ENCODE measurements at places on chromosomes 7 and 10.

- peak; percentile 56 for DNase-seq
Measured at GRCh38 chr7:139777948-139778841, at the start of gene HIPK2. Gene HIPK2, minus strand, starts transcription at chr7:139777998. Its CDS starts 375 bp downstream, at chr7:139777623.

DNA sequence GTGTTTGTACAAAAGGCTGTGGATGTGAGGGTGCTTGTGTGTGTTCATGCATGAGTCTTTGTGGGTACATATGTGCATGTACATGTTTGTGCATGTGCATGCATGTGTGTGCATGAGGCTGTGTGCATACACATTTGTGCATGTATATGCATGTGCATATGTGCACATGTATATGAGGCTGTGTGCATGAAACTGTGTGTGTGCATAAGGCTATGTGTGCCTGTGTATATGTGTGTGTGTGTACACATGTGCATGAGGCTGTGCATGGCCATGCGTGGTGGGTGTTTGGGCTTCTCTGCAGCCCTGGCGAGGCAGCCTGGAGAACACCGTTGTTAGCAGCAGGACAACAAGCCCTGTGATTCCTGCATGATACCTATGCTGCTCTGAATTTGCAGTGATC lies 207.7 kb upstream of the ADCY1 start:
- no peak for DNase-seq

- DNase-seq, result no peak
Measured at GRCh38 chr7:84200859-84201258, 6.3 kb upstream of the SEMA3A start.

- no peak for DNase-seq
Measured at GRCh38 chr7:130632111-130632510, 36.4 kb downstream of the COPG2 start.

DNA sequence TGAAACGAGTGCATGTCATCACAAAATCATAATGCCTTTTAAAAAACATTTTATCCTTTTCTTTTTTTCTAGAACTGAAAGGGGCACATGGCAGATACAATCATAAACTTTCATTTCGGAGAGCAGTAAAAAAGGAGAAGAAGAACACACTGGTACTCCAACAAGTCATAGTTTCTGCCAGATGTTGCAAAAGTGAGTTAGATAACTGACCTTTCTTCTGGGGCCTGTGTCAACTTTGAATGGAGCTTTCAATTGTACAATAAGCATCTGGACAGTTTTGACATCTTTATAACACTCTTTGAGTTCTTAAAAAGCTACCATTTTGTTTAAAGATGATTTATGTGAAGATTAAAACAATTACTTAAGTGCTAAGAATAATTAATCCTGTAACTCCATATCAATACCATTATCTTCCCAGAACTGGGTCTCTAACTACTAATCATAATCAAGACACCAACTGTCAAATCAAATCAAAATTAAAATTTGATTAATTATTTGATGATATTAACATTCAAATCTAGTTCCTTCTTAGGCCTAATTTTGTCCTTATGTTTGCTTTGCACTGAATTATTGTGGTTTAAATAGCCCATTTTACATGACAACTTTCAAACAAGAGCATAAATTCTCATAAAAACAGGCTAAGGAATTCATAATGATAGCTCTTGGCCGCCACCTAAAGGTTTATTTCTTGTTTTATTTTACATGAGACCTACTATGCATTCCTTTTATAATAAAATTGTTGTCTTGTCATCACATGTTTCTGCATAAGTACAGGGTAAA lies 19.5 kb upstream of the ITGB8 start:
- no peak for DNase-seq

GRCh38 chr7:80230327-80230726 lies 95.7 kb downstream of the GNAI1 start:
- no peak for DNase-seq

- DNase-seq, result no peak
Measured at GRCh38 chr10:126133906-126134656, 237.7 kb downstream of the FANK1 start.

- DNase-seq, result peak; percentile 61
Measured at GRCh38 chr7:130942211-130942964, 208.4 kb upstream of the KLF14 start.

DNA sequence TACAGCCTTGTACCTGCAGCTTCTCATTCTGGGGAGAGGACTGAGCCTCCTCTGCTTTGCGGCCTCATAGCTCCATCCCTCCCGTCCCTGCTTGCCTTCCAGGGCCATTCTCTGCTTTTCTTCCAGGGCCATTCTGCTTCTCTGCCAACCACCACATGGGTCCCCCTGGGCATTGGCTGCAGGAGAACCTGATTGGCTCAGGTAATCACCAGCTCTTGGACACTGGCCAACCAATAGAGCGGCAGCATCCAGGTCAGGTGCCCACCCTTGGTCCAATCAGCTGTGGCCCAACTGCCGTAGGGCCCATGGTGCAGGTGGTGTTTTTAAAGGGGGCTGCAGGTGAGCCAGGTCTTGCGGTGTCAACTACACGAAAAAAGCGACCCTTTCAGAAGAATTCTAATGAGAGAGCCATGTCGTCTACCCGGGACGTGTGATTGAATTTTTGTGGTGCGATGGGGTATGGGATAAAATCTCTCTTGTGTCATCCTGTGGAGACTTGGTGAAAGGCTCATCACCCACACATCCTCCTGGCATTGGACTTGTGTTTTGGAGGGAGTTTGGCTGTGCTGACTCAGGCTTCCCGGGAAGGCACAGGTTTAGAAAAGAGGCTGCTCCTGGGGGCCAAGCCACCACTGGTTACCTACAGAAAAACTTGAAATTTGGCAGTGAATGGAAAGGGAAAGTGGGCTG lies 46.0 kb upstream of the PODXL start:
- no peak for DNase-seq

DNA sequence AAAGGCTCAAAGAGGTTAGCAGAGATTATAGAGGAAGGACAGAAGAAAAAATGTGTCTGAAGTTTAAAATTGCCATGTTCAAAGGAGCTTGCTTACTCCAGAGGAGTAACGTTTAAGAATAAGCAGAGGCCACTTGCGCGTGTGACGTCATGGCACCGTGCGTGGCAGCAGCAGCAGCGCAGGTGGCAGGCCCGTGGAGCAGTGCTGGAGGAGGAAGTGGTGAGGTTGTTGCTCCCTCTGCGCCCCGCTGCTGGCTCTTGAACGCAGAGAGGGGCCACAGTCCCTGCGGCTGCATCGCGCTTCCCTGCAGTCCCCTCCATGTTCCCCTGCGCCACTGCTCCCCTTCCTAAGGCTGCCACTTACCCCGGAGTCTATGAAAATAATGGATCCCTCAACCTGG lies 37.5 kb downstream of the GDI2 start:
- DNase-seq, result peak; percentile 65

DNA sequence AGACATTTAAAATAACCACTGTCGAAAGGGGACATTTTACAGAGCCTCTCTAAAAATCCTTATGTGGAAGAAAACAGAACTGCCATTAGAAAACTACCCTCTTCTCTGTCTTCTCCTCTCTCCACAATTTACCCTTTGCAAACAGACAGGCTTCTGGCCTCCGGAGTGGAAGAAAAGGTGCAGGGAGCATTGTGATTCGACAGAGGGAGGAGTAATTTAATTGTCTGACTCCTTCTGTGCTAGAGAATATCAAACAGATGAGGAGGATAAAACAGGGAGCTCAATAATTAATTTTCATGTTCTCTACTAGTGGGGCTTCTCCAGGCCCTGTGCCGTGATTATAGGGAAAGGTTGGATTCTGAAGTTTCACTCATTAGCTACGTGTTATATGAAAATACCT lies 615.5 kb upstream of the MKI67 start:
- no peak for DNase-seq

DNA sequence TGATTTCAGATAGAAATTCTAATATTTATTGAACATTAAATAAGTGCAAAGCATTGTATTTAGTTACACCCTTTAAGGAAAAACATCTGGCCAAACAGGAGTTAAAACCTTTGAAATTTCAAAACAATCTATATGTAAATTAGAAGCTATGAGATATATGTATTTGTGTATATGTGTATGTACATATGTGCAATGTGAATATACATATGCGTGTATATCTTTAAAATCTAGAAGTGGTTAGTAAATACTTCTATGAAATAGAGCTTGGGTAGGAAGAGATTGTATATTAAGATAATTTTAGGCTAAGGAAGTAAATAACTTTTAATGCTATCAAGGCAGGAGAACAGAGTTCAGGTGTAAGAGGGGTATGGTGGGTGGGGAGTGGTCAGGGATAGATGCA lies 9.3 kb downstream of the WEE2 start:
- no peak for DNase-seq

DNA sequence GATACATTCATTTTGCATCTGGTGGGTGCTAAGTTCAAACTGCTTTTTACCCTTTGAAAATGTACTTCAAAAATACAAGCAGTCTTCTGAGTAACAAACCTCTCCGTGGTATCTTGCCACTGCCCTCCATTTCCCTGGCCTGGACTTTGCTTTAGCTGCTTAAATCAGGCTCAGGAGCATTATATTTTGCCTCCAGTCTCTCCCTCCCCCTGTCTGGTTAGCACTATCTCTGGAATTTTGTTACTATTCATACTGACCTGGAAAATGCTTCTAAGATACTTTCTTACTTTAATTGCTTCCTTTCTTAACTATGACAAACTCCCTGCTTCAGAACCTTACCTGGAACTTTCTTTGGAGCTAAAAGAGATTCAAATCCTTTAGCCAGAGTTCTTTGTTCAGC lies 369.8 kb downstream of the GFRA1 start:
- no peak for DNase-seq

GRCh38 chr7:104962781-104963180 lies 51.2 kb upstream of the KMT2E start:
- DNase-seq, result no peak

DNA sequence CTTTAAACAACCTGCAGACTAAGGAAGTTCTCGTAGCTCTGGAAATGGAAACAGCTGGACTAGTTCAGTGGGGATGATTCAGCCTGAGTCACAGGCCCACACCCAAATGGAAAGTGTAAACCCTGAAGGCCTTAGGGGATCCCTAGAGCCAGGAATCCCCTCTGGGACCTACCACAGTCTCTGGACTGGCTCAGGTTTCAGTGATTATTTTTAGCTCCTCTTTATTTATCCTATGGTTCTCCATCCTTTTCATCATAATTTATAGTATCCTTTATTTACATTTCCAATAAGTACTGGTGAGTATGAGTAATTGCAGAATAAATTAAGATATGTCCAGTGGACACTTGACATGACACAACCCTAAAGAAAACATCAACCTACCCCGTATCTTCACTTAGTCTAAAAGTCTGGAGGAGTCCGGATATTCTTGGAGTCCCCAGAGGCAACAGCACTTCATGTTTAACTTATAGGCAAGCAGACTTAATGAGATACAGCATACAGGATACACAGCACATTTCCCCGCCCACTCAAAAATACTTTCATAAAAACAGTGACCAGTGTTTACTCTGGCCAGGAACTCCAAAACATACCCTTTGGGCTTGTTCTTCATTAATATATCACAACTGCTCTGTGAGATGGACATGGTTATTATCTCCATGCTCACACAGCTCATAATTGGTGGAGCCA lies 28.4 kb upstream of the SEMA3E start:
- no peak for DNase-seq

DNA sequence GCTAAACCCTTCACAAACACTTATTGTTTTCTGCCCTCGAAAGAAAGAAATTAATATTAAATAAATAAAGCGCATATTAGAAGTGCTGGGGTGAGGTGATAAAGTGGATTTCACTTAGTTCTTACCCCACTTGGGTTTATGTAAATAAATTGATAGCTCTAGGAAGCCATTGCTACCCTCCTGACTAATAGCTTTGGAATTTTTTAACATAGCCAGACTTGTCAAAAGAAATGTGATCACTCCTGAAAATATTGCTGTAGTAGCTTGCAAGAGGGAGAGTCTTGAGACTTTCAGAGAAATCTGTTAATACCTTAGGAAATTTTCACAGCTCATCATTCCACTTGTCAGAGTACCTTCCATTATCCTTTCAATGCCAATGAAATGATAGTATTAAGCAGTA lies 7.6 kb downstream of the ARL5B start:
- no peak for DNase-seq

- DNase-seq, result no peak
Measured at GRCh38 chr7:12137283-12137682, 73.8 kb upstream of the TMEM106B start.

GRCh38 chr7:27324246-27324645 lies 81.6 kb downstream of the EVX1 start:
- no peak for DNase-seq

DNA sequence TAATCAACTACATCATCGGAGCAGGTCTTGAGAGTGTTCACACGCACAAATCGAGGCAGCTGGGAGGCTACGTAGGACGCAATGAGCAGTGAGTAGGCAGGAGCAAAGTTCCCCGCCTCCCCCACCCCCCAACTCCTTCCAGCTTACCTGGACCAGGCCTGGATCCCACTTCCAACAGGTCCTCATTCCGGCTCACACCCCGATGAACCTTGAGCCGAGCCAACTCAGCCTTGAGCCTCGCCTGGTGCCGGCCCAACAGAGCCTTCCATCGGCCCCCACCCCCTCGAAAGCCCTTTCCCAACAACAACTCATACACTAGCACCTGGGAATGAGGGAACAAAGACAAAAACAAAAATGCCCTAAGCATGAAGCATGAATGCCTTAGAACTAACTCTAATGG lies 1.2 kb downstream of the NSUN5 start:
- no peak for DNase-seq

DNA sequence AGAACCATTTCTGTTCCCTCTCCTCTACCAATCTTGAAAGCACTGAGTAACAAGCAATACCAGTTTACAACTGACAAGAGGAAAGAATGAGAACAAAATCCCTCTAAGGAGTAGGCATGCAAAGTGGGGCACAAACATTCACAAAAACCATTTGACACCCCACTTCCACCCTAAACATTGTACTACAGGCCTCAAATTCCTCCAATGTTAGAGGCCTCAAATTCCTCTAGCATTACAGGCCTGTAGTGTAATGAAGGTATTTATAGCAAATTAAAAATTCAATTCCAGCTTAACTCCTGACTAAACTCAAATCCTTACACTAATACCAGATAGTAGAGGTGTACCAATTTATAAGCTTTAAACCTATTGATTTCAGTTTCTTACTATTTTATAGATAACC lies 85.4 kb downstream of the SIRT1 start:
- no peak for DNase-seq

- DNase-seq, result no peak
Measured at GRCh38 chr10:111295788-111296187, 219.0 kb downstream of the ADRA2A start.

GRCh38 chr7:48832303-48832845 lies 92.0 kb upstream of the CDC14C start:
- DNase-seq, result no peak

GRCh38 chr7:132390705-132391104 lies 185.6 kb downstream of the PLXNA4 start:
- DNase-seq, result no peak

GRCh38 chr10:108003061-108003460 lies 838.6 kb upstream of the SORCS1 start:
- DNase-seq, result no peak

- DNase-seq, result no peak
Measured at GRCh38 chr7:29369909-29370488, 175.4 kb downstream of the CHN2 start.

DNA sequence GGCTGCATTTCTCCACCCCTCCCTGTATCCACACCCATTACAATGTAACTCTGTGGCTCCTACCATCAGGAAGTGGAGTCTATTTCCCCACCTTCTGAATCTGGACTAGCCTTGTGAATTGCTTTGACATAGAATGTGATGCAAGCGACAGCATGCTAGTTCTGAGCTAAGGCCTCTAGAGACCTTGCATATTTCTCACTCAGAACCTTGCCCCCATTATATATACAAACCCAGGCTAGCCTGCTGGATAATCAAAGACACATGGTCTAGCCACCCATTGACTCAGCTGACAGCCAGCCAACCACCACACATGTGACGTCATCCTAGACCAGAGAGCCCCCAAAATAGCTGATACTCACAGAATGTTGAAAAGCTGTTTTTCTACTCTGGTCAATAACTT lies 77.9 kb downstream of the CCDC71L start:
- DNase-seq, result no peak

- no peak for DNase-seq
Measured at GRCh38 chr10:48818081-48818480, 121.6 kb downstream of the LRRC18 start.

All from effector memory CD8-positive, alpha-beta T cell (primary cell).